A549 (cell line): ENCODE measurements at places on chromosomes 16 and 17.

DNA sequence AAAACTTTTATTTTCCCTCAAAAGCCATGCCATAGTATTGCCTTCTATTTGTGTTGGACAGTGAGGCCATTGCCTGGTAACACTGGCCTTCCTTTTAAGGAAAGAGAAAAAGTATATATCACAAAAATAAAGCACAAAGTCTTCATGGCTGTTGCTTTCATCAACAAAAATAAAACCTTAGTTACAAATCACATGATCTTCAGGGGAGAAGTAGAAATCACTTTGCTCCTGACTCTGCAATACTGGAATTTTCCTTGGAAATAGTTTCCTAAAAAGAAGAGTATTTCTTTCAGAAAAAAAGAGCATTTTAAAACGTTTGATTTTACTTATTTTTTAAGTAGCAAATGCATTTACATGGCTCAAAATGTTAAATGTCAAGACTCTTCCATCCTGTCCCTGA is 41.9 kb downstream of the FAM20A start:
- DNase-seq: no peak

- no peak for DNase-seq
Measured at GRCh38 chr17:64174686-64175456, 44.9 kb upstream of the ERN1 start.

DNA sequence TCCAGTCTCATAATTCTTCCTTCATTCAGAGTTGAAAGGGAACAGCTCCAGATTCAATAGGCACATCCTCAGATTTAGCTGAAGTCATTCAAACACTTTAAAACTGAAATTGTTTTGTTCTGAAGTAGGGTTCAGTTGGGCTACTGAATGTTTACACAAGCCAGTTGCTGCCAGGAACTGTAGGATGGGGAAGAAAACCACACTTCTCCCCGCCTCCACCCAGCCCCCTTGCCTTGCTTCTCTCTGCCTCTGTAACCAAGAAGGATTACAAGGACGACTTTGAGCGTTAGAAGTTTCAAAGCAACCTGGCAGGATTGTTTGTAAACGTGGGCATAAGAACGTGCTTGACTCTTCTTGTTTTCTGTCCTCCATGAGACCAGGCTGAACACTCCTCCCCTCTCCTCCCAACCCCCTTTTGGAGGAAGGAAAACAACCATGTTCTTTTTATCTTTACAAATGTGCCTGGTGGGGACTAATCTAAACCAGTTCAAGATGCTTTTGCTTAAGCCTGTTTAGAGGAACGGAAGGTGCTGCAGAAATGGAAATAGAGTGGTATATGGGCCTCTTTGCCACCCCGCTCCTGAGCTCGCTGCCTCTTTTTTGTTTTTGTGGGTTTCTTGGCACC is 287.9 kb downstream of the FTO start:
- no peak for DNase-seq

DNA sequence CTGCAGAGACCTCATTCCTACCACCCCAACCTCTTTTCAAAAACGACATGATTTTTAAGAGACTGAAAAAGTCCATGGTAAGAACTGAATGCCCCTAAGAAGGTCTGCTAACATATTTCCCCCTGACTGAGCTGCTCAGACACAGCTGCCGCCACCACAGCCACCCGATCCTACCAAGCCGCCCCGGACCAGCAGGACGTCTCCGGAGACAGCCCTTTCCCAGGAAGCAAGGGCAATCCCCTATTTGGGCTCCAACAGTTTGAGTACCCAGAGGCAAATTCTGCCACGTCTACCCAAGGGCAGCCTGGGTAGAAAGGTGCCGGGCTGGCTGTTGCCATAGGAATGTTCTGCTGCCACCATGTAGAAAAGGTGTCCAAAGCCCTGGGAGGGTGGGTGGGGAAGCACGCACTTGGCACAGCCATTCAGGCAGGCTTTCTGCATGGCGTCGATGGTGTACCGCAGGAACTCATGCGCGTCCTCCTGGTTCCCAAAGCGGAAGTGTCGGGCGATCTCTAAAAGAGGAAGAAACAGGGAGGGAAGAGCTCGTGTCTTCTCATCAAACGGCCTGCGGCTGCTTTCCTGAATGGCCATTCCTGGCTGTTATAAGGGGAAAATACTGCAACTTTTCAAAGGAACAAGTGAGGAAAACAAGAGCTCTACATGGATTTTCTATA is 13.6 kb downstream of the USP36 start:
- no peak for DNase-seq

DNA sequence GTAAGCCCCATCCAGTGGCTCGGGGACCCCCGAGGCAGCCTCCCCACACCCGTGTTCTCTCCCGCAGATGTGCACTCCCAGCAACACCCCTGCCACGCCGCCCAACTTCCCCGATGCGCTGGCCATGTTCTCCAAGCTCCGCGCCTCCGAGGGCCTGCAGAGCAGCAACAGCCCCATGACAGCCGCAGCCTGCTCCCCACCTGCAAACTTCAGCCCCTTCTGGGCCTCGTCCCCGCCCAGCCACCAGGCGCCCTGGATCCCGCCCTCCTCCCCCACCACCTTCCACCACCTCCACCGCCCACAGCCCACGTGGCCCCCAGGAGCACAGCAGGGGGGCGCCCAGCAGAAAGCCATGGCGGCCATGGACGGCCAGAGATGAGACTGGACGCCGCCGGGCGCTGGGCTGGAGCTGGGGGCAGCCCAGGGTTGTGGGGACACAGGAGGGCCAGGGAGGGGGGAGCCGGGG is 5.0 kb downstream of the UBALD2 start:
- DNase-seq: no peak

GRCh38 chr17:44887971-44888954 is 11.0 kb downstream of the EFTUD2 start:
- no peak for DNase-seq

GRCh38 chr16:4506450-4506849 is 30.3 kb downstream of the HMOX2 start:
- peak; percentile 77 for DNase-seq

GRCh38 chr16:79768276-79768970 is 167.9 kb upstream of the MAF start:
- DNase-seq: no peak

DNA sequence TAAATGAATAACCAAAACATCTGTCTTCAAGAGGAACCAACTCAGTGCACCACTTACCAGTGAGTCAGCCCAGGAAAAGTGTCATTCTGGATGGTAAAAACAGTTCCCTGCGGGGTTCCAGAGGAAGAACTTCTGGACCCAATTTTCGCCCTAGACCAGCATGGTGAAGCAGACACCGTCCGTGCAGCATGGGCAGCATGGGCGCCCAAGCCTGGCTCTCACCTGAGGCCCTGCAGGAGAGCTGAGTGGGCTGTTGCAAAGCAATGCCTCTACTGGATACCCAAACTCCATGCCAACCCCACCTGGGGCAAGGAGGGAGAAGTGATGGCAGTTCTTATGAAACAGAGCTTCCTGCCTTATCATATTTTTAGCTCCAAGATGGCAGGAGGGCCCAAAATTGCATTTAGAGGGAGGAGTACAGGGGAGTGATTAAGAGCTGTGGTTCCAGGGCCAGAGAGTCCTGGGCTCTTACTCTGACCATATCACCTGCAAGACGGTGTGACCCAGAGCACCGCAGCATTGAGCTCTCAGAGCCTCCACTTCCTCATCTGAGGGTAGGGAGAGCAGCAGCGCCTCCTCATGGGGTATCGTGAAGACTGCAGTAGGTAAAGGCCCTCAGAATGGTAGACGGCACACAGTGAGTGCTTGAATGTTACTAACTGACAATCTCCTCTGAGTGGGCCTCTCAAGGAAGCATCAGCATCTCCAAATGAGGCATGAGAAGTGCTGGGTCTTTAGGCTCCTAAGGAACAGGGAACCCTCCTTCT is 16.6 kb upstream of the INPP5K start:
- no peak for DNase-seq

- DNase-seq: no peak
Measured at GRCh38 chr16:17469011-17469740, 1.6 kb downstream of the XYLT1 start.

- DNase-seq: no peak
Measured at GRCh38 chr16:30760001-30760559, 1.8 kb downstream of the CFAP119 start.

- DNase-seq: no peak
Measured at GRCh38 chr17:77085926-77086432, 54.8 kb upstream of the SEC14L1 start.

DNA sequence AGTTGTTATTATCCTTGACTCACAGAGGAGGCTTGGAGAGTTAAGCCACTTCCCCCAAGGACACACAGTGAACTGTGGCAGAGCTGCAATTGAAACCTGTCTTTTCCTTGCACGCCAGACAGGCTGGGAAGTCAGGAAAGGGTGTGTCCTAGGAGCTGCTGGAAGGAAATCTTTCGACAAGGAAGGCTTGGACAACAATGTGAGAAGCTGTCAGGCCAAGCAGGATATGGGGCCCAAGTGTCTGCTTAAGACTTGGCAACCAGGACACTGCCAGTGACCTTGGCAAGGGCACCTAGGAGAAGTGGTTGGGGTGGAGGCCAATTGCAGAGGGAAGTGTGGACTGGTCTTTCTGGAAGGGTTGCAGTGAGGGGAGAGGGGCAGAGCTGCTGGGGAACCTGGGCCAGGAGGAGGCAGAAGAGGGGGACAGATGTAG is 2.1 kb upstream of the CAMKK1 start:
- peak; percentile 52 for DNase-seq

DNA sequence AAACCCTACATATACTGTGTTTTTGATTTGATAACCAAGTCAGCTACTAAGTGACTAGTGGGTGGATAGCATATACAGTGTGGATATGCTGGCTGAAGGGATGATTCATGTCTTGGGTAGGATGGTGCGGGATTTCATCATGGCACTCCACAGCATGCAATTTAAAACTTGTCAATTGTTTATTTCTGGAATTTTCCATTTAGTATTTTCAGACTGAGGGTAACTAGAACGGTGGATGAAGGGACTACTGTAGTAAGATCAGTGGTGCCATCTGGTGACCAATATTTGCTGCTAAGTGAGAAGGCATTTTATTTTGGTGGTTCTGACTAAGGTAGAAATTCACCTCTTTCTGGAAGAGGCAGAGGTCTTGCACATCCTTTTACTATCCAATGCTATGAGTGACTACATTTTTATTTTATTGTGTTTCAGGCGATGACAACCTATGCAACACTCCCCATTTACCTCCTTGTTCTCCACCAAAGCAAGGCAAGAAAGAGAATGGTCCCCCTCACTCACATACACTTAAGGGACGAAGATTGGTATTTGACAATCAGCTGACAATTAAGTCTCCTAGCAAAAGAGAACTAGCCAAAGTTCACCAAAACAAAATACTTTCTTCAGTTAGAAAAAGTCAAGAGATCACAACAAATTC is 3.1 kb downstream of the CDC6 start:
- peak; percentile 81 for DNase-seq

DNA sequence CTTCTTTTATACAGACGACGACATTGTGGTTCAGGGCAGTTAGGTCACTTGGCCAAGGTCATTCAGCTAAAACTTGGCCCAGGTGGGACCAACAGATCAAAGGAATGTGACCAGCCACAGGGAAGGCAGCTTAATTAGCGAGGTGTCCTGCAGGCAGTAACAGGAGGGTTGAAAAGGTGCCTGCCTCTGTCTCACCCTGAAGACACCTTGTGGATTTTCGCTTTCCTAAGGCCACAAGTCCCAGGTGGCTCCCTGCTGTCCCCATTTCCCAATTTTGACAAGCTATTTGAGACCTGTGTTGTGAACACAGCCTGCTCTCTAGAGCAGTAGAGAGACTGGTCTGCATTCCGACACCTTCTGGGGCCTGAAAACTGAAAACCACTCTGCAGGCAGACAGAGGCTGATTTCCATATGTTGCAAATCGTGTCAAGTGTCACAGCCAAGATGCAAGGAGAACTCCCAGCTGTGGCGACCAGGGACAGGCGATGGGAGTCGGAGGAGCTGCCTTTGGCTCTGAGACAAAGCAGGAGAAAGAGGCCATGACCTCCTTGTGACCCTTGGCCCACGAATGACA is 593.1 kb upstream of the CDH5 start:
- DNase-seq: no peak

- DNase-seq: peak; percentile 60
Measured at GRCh38 chr17:9291912-9292560, 270.7 kb downstream of the NTN1 start.

- DNase-seq: peak; percentile 75
Measured at GRCh38 chr17:43400943-43401717, 2.3 kb downstream of the ARL4D start.

- no peak for DNase-seq
Measured at GRCh38 chr16:30558789-30559377, 709 bp upstream of the ZNF764 start.

DNA sequence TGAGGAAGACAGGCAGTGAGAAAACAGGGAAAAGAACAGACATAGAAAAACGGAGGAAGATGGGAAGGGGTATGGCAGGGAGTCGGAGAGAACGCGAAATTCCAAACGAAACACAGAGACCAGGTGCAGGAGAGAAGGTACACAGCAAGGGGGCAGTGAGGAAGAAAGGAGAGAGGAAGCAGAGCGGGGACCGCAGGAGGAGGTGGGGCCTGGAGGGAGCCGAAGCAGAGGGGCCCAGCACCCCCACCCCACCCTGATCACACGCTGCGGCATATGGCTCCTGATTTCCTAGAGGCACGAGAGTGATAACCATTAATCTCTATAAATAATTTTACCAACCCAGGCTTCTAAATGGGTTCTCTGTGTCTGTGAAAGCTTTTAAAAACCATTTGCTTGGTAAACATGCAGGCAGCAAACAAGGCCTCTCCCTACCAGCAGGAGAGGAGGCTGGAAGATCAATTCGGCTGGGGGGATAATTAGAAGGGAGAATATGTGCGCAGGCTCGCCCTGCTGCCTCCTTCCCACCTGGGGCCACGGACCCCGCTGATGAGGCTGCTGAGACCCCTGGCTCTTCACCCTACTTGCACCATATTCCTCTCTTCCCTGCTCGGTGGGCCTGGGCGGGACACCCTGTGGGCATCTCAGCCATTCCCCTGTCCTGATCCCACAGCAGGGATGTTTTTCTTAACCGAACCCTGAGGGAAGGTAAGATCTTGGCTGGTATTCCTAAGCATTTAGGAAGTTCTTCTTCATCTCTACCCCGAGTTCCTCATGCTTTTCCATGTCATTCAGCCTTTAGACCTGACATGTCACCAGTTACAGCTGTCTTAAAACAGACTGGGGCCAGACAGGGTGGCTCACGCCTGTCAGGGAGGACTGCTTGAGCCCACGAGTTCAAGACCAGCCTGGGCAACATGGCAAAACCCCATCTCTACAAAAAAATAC is 86.7 kb downstream of the TMEM132E start:
- DNase-seq: no peak

GRCh38 chr16:58236231-58236690 is 38.4 kb upstream of the CSNK2A2 start:
- DNase-seq: peak; percentile 69

GRCh38 chr16:84194018-84194417 is 3.1 kb downstream of the ADAD2 start:
- DNase-seq: no peak
